ENCODE measurements at places on chromosomes 7 and 10.

DNA sequence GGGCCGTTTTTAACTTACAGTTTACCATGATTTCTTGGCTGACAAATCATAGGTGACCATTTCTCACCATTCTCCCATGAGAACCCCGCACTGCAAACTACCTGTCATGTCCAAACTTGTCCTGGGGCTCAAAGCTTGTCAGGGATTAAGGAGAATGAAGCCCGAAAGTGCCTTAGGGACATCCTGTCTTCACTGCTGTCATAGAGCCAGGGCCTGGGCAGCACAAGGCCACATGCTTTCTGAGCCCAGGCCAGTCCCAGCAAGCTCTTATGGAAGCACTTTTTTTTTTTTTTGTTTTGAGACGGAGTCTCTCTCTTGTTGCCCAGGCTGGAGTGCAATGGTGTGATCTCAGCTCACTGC, 33.9 kb downstream of the CCM2 start:
- no peak for DNase-seq

DNA sequence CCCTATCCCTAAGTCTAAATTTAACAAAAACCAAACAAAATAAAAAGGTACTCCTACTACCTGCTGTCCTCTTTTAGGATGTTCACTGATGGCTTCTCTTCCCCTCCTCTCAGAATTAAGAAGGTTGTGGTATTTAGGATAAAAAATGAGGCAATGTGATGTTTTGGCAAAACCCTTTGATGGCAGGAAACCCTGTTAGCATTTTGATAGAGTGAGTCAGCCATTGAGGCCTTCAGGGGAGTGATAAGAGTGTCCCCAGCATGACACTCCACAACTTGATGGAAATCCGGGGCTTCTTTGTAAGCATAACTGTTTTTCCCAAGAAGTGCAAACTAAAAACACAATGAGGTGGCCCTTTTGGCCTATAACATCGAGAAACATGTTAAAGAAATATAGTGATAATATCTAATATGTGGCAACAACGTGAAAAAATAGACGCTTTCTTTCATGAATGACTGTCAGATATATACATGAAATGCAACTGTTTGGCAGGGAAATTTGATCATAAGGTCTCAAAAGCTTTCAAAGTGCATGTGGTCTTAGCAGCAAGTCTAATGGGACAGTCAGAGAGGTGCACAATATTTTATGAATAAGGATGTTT, 55.0 kb downstream of the PRTFDC1 start:
- DNase-seq: no peak

GRCh38 chr10:6988654-6989053, 408.6 kb upstream of the PRKCQ start:
- DNase-seq: no peak

DNA sequence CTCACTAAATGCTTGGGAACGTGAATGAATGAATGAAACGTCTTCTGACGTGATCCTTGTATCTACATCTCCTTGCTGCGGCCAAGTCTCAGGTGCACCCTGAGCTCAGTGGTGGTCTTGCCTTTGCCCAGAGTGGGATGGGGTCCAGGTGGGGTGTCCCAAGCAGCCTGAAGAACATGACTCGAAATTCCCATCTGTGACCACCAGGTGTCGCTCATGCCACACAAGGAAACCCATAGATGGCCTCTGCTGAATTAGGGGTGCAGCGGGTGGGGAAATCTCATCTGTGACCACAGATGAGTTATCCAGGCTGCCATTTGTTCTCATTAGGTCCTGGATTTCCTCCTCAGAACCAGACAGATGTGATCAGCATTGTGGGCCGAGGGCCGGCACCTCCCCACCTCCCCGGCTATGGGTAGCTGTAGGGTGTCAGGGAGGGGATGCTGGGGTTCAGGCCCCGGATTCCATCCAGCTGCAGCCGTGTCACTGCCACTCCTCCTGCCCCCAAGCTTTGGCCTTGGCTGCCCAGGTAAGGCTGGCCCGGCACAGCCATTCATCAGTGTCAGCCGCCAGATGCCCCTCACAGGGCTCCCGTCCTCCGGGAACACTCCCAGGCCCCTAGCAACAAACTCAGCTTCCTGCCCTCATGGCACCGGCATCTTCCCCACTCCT, 21.0 kb upstream of the GNA12 start:
- no peak for DNase-seq

- DNase-seq: no peak
Observed at GRCh38 chr10:124701435-124701834, 42.7 kb downstream of the FAM53B start.

DNA sequence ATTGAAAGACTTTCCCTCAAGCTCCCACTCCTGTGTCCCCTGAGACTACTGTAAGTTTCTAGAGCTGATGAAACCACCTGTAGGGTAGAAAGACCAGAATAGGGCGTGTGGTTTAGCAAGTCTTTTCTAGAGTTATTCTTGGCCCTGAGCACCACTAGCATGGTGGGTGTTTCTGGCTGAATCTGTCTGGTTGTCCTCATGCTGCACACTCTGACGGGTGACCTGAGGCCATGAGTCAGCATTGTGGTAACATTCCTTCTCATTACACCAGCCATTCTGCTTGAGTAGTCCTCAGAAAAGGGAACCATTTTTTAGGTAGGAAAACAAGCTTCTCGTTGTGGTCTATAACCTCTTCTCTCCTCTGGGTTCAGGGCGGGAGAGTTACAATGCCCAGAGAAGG, 250.3 kb downstream of the SNX13 start:
- DNase-seq: no peak

DNA sequence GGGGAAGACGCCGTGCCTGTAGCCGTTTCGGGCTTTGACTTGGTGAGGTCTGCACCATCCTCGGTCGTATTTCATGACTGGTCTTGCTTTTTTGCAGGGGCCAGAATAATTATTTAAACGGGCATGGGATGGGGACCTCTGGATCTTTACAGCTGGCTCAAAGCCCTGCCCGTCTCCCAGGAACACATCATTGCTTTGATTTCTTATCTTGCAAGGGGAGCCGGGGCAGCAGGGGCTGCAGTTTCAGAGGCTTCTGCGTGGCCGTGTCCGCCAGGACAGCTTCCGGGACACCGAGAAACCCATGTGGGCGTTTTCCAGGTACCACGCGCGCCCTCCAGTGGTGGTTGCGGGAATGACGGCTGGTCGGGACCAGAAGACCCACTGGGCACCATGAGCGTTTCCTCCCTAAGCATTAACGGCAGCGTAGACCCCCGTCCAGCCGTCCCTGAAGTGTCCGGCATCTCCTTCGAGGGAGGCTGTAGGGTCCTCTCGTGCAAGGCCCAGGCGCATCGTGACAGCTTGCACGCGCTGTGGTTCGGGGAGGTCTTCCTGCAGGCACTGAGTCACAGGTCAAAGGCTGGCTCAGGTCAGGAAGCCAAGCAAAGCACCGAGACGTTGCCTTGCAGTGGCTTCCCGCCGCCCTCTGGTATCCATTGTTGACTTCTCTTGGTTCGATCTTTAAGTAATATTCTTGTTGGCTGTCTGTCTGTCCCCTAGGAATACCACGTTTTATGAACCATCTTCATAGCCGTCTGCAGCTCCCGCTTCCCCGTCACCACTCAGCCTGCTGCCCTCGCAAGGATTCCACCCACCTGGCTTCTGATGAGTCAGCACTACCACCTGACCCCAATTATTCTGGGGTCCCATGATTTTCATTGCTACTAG, 16.2 kb upstream of the ZFAND2A start:
- DNase-seq: no peak

- no peak for DNase-seq
Observed at GRCh38 chr7:21566094-21566493, 23.3 kb downstream of the DNAH11 start.

GRCh38 chr7:83528925-83529423, 120.0 kb downstream of the SEMA3E start:
- no peak for DNase-seq

DNA sequence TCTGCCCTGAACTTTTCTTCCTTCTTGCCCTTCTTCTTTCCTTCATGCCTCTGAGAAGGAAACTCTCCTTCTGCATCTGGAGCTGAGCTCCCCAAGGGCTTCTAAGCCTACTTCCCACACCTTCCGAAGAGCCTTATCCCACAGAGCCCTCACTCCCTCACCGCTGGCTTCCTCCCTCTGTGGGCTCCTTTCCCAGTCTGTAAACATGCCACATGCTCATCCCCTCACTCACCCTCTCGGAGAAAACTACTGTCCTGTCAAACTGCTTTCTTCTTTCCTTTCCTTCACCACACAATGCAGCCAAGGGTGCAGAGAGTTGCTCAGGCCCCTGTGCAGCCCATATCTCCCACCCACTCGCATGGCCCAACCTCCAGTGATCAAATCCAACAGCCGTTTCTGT, 18.1 kb downstream of the ANKRD16 start:
- no peak for DNase-seq

GRCh38 chr7:139984642-139985539, 77.9 kb downstream of the PARP12 start:
- no peak for DNase-seq

- DNase-seq: no peak
Observed at GRCh38 chr10:65660006-65660405, 1265.8 kb upstream of the LRRTM3 start.

DNA sequence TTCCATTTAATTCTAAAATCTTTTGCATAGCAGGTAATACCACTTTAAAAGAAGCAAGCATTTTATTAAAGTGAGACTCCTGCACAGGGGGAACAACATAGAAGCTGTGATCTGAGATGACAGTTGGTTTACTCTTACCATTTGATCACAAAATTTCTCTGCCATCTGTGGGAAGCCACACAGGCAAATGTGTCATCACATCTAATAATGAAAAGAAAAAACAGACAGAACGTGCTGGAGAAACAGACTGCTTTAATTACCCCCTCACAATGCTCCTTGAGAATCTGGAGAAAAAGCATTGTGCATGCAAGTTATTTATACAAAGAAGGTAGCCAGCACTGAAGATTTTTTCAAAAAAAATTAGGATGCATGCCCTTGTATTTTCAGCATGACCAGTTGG, 165.2 kb upstream of the PTER start:
- DNase-seq: no peak

GRCh38 chr10:73043766-73044377, 52.8 kb downstream of the P4HA1 start:
- no peak for DNase-seq

GRCh38 chr7:116454377-116454776, 45.2 kb upstream of the CAV2 start:
- DNase-seq: no peak

DNA sequence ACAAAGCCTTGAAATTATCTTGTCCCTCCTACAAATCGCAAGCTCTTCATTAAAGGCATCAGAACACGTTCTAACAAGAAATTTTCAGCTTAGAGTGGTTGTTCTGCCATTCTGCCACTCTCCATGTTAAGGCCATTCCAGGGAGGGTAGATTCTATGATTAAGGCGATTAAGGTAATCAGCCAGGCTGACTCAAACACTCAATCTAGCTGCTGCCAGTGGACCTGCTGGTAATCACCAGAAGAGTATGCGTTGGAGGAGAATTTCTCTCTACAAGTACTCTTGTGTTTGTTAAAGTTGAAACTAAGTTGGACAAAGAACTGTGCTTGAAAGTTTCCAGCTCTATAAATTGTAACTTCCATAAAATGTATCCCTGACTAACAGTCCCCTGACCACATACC, 149.2 kb upstream of the COL1A2 start:
- no peak for DNase-seq

- DNase-seq: no peak
Observed at GRCh38 chr10:133264461-133264860, 12.2 kb downstream of the ADAM8 start.

GRCh38 chr10:42950606-42951485, 126.0 kb upstream of the RET start:
- no peak for DNase-seq

DNA sequence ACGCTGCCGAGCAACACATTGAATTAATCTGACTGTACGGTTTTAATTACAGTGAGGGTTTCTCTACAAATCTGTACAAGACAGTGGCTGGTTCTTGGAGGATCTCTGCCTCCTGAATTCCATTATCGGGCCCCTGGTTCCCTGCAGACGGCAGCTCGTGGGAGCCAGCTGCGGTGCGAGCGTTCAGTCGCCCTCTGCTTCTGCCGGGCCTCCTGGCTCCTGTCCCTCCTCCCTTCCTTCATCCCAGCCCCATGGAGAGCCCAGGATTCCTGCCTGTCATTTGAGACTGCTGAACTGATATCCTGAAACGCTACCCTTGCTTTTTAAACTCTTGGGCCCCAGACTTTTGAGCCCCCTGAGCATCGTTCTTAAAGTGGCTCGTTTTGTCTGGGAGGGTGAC, 6.6 kb upstream of the DLX6 start:
- DNase-seq: no peak

GRCh38 chr7:66114743-66115649, at the start of gene CRCP:
Gene CRCP, plus strand, starts transcription at chr7:66114847. Its CDS starts 116 bp downstream, at chr7:66114963.
- no peak for DNase-seq

GRCh38 chr10:26821699-26822570, 38.8 kb downstream of the ABI1 start:
- no peak for DNase-seq

GRCh38 chr7:55048221-55048859, 29.5 kb downstream of the EGFR start:
- no peak for DNase-seq

GRCh38 chr7:5183155-5183554, 6.9 kb upstream of the WIPI2 start:
- no peak for DNase-seq

GRCh38 chr10:131843881-131844284, 56.9 kb upstream of the PPP2R2D start:
- no peak for DNase-seq

GRCh38 chr7:40077849-40078248, 56.6 kb downstream of the MPLKIP start:
- no peak for DNase-seq

GRCh38 chr7:155355745-155356144, 58.1 kb downstream of the INSIG1 start:
- no peak for DNase-seq

DNA sequence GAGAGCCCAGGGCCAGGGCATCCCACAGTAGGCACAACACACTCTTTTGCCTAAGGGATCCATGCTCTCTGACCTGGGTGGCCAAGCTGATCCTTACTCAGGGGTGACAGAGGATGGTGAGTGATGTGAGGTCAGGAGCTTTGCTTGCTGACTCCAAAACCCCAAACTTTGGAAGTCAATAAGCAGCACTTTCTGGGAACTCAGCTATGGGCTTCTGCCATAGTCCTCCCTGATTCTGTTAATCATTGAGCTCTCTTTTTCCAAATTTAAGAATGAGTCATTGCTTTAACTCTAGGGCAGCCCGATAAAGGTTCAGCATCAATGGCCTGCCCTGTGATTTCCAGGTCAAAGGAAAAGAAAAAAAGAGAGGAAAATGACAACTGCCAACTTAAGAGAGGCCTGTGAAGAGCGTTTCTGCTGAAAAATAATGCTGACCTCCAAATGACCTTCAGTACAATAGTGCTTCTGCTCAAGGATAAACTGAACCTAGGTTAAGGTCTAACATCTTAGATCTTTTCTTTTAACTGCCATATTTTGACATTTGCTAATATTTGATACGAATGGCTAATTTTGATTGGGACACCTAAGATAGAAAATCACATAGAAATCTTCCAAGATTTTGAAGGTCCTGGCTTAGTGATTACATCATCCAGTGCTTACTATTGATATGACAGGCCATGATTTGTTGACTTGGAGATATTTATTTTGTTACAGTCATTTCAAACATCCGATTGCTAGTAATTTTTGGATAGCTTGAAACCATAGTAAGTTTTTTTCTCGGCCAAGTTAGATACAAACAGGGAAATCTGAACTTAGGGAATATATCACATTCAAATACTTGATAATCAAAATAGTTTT, 20.8 kb upstream of the RELN start:
- no peak for DNase-seq

Measured in cortex of kidney (tissue), 1 donor.